Activated naive CD8-positive, alpha-beta T cell treated with anti-CD3 and anti-CD28 coated beads for 36 hours (primary cell): ENCODE measurements at places on chromosomes 2 and 18. TPM values are rescaled to one million over a fixed set of nuclear protein-coding genes. Genes with fewer than 3 reads are reported as not detected.

The IL1RL1 gene
- 0.10 TPM for total RNA-seq

The CAVIN2 gene
- not detected for total RNA-seq

DNA sequence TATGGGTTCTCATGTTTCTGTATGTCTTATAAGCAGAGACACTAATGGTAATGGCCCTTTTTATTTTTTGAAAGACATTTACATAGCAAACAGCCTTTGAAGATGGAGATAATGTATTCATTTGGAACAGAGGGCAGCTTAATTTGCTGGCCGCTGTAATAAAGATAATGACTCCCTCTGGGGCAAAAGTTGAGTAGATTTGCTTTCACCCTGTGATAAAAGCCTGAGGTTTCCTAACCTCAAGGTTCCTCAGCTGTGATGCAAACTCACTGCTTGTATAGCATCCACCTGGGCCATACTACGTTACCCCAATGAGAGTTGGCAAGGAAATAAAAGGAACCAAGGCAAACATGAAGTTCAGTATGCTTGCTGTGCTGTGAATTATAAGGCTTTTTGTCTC is 54.8 kb downstream of the TEX51 start:
- DNase-seq = no peak

The HOXD3 gene
- total RNA-seq = not detected

DNA sequence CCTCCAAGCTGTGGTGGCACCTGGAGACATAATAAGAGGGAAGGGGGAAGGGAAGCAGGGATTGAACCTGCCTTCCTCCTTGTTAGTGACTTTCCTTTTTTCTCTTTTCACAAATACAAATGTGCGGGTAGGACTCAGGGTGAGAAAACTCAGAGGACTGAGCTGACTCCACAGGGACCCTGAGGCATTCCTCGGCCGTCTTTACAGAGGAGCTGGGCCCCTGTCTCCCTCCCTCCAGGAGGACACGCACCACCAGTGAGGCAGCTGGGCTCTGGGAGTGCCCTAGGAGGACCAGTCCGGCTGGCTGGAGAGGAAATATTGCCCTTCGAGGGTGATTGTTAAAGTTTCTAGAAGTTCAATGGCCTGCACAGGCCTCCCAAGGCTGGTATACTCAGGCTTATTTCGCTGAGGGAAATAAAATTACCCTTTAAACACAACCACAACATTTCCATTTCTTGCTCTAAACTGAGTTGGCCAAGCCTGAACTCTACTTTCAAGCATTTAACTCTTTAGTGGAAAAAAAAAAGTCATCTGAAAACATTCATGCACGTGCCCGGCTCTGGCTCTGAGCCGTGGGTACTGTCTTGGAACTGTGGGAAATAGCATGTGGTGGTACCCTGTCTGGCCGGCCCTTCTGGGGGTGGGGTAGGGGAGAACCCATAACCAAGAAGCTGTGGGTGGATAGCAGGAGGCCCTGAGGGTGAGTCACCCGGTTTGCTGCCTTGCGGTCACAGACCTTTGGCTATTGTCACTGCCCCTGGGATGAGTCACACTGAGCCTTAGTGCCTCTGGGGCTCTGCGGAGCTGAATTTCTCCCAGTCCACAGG is 116.0 kb downstream of the COPS8 start:
- no peak for DNase-seq

The ZNF396 gene
- 0.99 TPM for total RNA-seq
